ENCODE measurements at places on chromosomes 6 and 20. TPM values are rescaled to one million over a fixed set of nuclear protein-coding genes. Genes with fewer than 3 reads are reported as not detected.

Gene BCAS1
- 28.1 TPM for total RNA-seq

Gene CDH26
- 4.1 TPM for total RNA-seq

Gene CABLES2
- total RNA-seq: 2.1 TPM

Gene OXT
- not detected for total RNA-seq

Gene DLK2
- 2.0 TPM for total RNA-seq

Gene C6orf163
- total RNA-seq: 17.1 TPM

GRCh38 chr6:119590066-119590465 is 240.5 kb upstream of the MAN1A1 start:
- no peak for DNase-seq

DNA sequence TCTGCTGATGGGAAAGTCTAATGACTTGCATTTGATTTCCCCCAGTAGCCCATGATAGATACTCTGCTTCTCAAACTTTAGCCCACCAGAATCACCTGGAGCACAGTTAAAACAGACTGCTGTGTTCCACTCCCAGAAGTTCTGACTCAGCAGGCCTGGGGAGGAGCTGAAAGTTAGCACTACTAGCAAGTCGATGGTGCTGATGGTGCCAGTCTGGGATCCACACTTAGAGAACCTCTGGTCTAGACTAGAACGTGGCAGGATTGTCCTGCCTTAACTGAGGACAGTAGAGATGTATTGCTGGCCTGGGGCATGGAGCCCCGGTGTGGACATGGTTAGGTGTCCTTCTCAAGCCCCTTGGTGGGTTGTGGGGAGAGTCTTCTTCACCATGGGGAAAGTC is 8.7 kb downstream of the TOX2 start:
- DNase-seq: no peak

DNA sequence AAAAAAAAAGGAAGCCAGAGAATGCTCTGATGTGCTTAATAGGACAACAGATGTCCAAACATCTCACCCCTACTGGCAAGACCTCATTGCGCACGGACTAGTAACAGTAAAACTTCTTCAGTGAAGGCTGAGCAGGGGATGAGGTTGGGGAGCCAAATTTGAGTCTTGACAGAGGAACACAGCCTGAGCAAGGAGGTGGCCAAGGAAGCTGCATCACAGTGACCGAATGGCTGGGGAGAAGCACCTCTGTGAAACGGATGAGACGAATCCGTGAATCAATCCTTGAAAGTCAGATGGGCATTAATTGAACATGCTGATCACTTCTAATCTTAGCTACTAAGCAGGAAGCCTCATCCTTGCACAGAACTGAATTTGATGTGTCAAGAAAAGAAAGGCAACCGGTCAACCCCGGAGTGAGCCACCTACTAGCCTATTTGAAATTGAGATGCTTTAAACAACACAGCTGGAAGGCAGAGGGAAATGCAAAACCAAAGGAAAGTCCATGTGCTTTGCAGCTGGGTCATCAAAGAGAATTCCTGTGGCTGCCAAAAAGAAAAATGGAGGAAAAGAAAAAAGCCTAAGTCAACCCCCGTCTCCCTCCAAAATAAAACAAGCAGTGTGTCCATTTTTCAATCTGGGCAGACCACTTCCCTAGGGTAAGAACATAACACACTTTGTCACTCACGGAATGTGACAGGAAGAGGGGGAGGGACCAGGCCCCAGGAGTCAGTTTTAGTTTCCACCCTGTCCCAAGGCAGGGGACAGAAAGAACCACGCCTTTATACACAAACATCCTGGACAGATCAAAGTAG is 29.5 kb downstream of the PXDC1 start:
- DNase-seq: no peak

- DNase-seq: no peak
These were observed 881.1 kb downstream of the EPHA7 start for GRCh38 chr6:92538275-92538674.

DNA sequence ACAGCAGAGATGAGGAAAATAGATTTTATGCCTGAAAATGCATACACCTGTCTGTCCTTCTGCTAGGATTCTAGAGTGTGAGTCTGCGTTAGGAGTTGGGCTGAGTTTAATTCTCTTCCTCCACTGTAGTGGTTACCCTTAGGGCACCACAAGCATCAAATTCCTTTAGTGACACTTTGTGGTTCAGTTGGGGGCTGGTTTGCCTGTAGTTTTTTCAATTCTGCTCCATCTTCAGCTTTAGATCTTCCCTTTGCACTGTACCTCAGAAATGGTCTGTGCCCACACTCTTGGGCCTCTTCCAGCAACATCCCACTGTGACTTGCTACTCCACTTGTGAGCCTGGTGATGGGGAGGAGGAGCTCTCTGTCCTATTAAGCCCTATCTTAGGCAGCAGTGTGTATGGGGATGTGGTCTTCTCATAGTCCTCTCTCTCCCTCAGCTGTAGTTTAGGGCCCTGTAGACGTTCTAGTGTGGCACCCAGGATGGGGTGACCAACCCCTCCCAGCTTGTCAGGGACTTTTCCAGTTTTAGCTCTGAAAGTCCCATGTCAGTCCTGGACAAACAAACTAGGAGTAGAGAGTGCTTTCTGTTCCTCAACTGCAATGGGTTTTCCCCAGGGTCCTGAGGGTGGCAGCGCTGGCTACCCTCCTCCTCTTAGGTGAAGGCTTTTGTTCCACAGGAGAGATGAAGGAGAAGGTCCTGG is 19.7 kb upstream of the OGFRL1 start:
- no peak for DNase-seq

GRCh38 chr6:130755368-130756034 is 71.7 kb upstream of the SMLR1 start:
- no peak for DNase-seq

Data from urinary bladder (tissue), 4 donors.